CD4-positive, alpha-beta T cell treated with Interleukin-1 beta for 1 hour (primary cell): ENCODE measurements at places on chromosomes 6 and 20.

GRCh38 chr20:1734269-1734858, 76.8 kb upstream of the SIRPG start:
- peak; percentile 44 for DNase-seq

DNA sequence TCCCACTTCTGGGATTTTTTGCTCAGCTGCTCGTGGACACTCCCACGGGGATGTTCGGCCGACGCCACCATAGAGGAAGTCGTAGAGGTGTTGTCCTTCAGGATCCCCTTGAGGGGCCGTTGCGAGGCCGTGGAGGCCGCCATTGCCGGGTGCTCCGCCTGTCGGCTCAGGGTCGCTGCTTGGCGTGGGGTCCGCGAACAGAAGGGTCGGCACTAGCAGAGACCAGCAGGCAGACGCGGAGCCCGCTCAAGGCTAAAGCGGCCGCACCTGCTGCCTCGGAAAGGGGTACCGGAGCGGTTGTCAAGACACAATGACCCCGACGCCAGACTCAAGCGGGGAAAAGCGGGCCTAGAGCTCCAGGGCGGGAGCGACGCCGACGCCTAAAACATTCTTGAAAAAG, 25.7 kb downstream of the PSMB9 start:
- no peak for DNase-seq

DNA sequence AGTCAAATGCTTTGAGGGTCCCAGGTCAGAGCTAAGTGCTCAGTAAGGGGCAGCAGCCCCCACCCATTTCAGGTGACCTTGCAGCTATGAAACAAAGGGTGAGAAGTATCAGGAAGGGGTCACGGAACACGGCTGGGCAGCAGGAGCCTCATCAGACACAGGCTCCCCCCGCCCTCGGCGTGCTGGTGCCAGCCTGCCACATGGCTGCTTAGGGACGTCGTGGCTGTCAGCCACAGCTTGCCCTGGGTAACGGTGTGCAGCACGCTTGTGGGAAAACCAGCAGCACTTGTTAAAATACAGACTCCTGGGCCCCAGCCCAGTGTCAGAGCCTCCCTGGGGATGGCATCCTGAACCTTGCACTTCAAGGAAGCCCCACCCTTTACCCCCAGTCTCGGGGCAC, 39.3 kb downstream of the SSR1 start:
- DNase-seq, result no peak

GRCh38 chr6:36873612-36874442, 776 bp downstream of the PPIL1 start:
- DNase-seq, result no peak

- DNase-seq, result no peak
These were observed 28.4 kb upstream of the PTPN1 start for GRCh38 chr20:50481741-50482140.

GRCh38 chr6:121187833-121188200, 146.5 kb downstream of the TBC1D32 start:
- no peak for DNase-seq

DNA sequence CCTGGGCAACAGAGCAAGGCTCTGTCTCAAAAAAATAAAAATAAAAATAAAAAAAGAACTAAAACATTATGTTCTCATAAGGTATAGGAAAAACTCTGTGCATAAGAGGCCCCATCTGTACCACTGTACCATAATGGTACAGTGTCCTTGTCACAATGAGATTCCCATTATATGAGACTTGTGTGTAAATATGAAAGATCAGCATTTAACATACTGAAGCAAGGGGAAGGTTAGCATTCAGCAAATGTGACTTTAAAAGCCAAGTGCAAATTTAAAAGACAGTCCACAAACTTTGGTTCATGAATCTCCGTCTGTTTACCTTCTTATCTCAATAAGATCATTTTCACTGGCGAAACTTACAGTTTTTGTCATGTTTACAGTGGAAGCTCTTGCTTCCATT, 16.2 kb downstream of the DSP start:
- DNase-seq, result no peak

DNA sequence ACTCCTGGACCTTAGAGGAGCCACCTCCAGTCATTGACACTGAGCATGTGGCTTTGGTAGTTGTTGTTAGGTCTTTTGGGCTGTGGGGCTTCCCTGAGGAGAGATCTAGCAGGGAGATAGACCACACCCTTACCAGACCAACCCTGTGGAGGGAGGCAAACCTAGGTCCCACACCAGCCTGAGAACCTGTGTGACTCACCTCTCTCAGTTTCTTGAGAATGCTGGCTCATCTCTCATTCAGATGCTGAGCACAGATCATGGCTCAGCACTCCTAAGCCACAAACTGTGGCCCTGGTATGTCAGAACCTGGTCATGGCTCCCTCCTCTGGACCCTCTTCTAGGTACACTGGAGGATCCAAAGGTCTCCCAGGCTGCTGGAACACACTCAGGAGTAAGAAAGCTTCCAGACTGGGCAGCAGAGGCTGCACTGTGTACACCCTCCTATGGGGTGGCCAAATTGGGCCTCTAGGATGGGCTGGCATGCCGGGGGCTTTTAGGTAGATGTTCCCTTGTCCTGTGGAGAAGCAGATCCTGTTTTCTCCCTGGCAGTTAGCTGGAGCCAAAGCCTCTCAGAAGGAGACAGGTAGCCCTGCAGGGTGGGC, 1294.5 kb downstream of the KHDRBS2 start:
- no peak for DNase-seq

- no peak for DNase-seq
These were observed 126.8 kb downstream of the GRM4 start for GRCh38 chr6:34018961-34019606.

GRCh38 chr6:151481786-151482185, 12.0 kb upstream of the CCDC170 start:
- DNase-seq, result no peak

DNA sequence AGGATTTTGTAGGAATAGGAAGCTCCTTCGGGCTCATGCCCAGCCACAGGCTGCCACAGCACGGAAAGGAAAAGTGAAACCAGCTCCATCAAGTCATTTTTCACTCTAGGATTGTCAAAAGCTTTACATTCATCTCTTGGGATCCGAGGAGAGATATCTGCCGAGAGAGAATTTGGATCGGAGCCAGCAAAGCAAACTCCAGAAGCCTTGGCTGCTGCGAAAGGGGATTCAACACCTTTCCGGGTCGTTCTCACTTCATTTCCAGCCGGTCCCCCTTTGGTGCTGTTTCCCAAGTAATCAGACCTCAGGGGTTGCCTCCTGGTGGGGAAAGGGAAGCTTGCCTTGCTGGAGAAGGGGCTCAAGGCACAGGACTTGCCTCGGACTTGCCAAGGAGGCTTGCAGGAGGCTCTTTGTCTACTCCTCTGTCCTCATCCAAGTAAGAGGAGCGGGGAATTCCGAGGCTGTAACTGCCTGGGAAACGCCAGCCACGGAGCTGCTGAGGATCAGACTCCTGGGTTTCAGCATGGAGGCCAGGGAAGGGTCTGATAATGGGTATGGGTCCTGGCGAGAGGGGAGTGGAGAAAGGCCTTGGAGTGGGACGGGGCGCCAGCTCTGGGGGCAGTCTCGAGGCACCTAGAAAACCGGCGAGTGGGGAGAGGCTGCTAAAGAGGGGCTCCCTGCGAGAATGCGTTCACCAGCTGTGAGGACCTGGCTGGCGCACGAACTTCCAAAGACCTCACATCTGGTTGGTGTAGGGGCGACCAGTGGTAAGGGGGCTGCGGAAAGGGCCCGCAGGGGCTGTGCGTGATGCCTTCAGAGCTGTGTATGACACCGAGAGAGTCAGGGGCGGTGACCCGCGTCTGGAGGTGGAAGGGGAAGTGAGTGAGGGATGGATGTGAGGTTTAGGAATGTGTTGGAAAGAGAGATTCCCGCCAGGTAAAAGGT, 702 bp downstream of the ETV7 start:
- DNase-seq, result no peak

DNA sequence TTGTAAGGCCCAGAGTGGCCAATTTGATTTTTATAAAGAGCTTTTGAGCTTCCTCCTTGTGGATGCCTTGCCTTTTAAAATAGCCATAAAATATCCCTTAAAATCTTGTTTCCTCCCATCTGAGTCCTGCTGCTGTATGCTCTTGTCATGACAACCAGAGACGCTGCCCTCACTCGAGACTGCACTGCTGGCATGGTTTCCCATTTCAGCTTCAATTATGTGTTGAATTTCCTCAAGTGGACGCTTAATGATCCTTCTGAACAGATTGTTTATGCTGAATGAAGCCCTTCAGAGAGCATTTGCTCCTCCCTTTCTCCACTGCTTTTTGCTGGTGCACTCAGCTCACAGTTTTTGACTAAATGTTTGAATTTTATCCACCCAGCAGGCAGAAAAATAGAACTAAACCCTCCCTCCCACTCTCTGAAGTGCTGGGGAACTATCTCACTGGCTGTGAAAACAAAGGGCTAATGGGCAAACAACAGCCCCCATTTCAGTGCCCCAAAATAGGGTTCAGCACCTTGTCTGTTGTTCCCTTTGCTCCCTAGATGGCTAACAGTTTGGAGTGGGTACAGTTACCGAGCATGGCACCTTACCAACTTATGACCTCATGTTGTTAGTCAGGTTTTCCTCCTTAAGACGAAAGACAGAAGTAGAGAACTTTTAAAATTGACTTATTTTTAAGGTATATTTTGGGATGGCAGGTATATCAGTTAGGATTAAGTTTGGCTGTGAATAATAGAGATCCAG, 45.5 kb upstream of the RNF8 start:
- no peak for DNase-seq

DNA sequence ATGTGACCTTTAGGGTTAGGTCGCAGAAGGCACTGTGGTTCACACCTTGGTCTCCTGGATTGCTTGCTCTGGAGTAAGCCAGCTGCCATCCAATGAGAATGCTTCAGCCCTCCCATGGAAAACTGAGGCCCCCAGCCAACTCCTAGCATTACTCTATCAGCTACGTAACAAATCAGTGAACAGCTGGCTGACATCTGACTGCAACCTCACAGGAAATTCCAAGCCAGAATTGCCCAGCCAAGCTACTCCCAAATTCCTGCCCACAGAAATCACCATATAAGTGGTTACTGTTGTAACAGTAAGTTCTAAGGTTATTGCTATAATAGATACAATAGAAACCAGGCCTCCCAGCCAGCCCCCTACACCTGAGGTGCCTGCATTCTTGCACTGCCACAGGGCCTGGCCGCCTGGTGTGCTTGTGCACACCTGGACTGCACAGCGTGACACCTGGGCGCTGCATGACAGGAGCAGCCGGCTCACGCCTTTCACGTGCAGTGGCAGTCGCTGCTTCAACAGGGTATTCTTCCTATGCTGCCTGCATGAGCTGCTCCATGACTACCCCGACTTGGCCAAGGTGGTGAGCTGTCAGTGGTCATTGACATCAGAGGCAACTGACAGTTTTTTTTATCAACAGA, 429.7 kb upstream of the RUNX2 start:
- DNase-seq, result no peak

DNA sequence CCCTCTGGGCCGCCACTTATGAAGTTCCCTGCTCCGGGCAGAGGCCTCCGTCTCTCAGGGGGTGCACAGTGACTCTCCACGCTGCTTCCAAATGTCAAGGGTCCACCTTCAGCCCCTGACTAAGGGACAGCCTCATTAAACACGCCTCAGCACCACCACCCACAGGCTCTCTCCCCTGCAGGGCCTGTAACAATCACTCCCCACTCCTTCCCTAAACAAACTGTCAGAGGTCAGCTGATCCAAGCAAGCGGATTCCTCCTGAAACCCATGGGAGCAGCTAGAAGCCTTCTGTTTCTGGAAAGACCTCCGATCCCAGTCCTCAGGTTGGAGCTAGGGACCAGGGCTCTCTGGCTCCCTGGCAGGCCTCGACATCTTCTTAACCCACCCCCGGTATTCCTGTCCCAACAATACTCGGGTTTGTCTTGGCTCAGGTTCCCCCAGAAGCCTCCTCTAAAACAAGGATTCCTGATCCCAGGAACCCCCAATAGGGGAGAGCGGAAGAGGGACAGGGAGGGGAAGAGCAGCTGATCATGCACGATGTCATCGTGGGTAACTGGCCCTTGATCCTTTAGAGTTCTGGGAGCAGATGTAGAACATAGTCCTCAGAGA, 181.0 kb downstream of the ZNF217 start:
- no peak for DNase-seq

- DNase-seq, result peak; percentile 88
These were observed 215.2 kb upstream of the ZNF184 start for GRCh38 chr6:27688014-27688586.

GRCh38 chr6:142846459-142846831, 98.5 kb downstream of the HIVEP2 start:
- no peak for DNase-seq

DNA sequence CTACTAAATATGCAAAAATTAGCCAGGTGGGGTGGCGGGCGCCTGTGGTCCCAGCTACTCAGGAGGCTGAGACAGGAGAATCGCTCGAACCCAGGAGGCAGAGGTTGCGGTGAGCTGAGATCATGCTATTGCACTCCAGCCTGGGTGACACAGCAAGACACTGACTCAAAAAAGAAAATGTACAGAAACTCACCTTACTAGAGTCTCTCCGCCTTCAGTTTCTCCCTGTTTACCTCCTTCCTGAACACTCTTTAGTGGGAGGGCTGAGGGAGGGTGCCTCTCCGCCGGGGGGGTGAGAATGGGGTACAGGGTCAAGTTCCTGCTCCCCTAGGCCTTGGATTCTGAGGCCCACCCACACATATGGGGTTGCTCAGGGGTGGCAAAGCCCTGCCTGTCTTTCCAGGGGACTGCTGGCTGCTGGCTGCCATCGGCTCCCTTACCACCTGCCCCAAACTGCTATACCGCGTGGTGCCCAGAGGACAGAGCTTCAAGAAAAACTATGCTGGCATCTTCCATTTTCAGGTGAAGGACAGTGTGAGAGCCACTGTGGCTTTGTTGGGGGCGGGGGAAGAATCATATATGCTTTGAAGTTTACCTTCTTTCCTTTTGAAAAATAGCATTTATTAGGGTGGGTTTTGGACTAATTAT, 13.4 kb downstream of the CAPN11 start:
- DNase-seq, result no peak

DNA sequence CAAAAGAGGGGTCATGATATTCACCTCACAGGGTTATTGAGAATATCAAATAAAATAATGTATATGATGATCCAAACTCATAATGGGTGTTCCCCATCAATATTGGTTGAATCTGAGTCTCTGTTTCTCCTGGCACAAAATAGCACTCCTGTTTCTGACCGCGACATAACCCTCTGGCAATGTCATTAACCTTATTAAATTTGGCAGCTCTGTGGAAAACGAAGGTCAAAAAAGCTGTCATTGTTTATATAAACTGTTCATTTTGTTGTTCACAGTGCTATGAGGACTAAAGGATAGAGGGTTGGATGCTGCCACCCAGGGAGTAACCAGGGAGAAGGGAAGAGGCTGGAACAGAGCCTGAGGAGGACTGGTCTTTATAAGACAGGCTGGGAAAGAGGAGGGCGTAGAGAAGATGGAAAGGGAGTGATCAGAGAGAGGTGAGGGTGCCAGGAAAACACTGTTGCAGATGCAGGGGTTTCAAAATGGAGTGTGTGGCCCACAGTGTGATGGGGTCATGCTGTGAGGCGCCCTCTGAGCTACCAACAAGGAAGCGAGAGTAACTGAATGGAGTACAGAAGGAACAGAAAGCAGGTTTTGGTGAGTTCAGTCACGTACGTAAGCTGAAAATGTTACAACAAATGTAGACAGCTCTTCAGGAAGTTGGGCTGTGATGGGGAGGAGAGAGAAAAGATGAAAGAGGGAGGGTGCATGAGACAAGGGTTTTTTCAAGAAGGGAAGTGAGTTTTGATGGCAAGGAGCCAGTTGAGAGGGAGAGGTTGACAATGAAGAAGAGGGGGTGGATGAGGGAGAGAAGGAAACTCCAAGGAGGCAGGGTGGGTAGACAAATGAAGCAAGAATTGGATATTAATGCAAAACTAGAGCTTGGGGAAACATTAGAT, 251.6 kb upstream of the TAB2 start:
- peak; percentile 73 for DNase-seq

- no peak for DNase-seq
These were observed 104.8 kb downstream of the NCOA3 start for GRCh38 chr20:47606414-47606982.

GRCh38 chr6:152054441-152054840, 247.0 kb downstream of the ESR1 start:
- no peak for DNase-seq
